ENCODE measurements at places on chromosomes 6 and 20.

DNA sequence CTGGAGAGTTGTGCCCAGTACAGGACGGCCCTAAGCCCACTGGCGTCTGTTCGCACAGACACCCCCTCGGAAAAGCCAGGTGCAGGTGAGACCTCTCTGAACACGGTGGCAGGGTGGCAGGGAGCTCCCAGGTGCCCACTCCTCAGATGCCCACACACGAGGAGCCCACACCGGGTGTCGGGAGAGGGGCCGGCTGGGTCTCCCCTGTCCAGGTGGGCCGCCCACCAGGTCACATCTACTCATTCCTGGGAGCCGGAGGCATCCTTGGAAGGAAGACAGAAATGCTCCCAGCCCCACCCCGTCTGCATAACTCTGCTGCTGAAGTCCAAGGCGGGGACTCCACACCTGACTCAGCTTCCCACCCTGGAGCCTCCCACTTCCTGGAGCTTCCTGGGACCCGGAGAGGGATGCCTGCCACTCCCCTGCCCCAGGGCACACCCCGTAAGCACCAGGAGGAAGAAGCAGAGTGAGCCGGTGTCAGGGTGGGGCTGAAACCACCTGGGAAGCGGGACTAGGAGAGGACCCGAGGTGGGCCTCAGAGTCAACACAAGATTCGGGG is 2.5 kb downstream of the SRMS start:
- DNase-seq: no peak

GRCh38 chr6:129774697-129775447 is 64.9 kb upstream of the ARHGAP18 start:
- DNase-seq: peak; percentile 45

GRCh38 chr6:11356404-11357155 is 124.1 kb upstream of the NEDD9 start:
- no peak for DNase-seq

- DNase-seq: no peak
Measured at GRCh38 chr6:121668259-121668658, 232.8 kb downstream of the GJA1 start.

GRCh38 chr6:160040527-160041264 is 71.8 kb downstream of the IGF2R start:
- no peak for DNase-seq

DNA sequence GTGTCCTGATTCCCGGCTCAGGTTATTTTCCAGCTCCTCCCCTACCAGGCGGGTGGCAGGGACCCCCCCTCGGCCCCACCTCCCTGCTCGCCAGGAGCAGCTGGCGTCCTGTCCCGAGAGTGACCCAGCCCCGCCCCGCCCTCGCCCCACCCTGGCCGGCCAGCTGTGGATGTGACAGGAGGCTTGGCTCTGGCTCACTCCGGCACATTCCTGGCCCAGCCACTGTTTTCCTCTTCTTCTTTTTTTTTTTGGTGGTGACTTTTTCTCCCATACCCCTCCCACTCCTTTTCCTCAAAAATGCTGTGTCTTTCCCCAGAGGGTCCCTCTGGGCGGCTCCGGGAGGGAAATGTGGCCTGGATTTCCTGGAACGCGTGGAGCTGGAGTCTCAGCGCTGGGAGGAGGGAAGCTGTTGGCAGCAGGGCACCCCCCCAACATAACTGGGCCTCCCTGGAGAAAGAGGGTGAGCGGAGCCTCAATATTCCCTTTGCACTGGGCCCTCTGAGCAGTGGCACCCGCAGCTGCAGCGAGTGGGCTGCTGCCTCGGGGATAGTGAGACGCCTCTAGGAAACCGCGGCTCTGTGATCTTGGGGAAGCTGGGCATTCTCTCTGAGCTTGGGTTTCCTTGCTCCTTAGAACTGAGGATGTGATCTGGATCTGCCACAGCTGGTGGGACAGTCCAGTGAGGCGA is 28.3 kb upstream of the CSNK2A1 start:
- DNase-seq: no peak

- no peak for DNase-seq
Measured at GRCh38 chr6:15386756-15387112, 140.9 kb downstream of the JARID2 start.

DNA sequence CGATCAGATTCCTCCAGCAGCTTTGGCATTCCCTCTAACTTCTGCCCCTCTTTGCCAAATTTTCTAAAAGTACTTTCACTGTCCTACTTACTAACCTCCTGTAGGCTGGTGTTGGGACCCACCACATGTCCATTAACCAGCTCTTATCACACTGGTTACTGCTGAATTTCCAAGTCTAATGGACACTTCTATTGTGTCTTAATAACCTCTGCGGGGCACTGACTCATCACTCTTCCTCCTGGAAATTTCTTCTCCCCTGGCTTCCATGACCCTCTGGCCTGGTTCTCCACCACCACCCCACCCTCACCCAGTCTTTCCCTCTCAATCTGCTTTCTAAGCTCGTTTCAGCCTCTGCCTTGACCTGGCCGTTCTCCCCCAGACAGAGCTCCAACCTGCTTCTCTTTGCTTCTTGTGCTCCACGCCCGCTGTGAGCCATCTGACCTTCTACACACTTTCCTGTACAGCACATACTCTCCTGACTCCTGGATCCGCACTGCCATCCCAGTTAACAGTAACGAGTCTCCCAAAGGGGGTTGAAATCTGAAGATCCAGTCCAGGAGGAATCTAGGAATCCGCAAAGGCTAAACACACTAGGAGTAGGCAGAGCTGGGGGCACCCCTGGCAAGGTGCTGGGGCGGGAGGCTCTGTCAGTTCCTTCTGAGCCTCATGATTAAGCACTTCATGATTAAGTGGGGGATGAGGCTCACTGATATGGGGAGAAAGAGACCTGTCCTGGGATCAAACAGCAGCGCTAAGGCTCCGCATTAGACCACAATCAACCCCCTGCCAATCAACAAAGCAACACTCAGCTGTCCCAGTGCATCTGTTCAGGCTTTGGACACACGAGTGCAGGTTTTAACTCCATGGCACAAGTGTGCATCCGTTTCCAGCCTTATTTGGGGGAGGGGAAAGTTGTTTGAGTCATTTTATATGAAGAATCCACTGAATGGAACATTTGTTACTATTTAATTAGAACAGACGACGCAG is 146.3 kb downstream of the LY86 start:
- DNase-seq: no peak

Measured in activated naive CD4-positive, alpha-beta T cell treated with Interleukin-2 at 50 U/mL for 16 hours (primary cell).